Stimulated activated CD4-positive, alpha-beta T cell treated with anti-CD3 and anti-CD28 coated beads, TNF-alpha, amount 100 ng/mL, for 4 hours (primary cell): ENCODE measurements at places on chromosomes 2 and 18.

- DNase-seq = no peak
Observed at GRCh38 chr2:241069821-241070281, 32.2 kb downstream of the MTERF4 start.

DNA sequence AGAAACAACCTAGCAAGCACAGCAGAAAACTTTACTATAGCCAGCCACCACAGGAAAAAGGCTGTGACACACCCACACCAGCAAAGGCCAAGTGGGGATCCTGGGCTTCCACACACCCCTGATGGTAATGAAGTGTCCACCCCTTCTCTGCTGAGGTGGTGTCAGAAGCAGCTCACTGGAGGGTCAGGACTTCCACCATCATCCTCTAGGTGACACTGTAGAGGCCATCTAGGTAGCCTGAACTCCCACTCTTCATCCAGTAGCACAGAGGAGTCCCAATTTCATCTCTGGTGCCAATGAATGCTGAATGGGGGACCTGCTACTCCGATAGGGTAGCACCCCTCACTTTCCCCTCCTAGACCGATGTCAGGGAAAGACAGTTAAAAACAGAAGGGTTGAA lies 1544.4 kb downstream of the LRP1B start:
- no peak for DNase-seq

DNA sequence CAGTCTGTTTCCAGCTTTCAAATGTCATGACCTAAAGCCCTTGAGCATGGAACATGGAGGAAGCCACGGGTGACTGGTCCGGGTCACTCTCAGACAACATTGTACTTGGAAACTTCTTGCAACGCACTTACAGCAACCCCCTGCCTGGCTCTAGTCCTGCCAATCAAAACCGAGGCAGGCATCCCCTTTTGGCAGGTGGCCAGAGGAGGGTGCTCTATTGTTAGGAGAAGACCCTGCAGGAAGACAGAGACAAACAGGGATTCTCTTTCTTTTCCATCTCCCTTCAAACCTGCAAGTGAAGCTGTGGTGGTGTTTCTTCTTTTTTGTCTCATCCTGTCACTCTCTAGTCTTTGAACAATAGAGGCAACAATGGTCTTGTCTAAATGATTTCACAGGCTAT lies 667.2 kb downstream of the ZEB2 start:
- DNase-seq = no peak

DNA sequence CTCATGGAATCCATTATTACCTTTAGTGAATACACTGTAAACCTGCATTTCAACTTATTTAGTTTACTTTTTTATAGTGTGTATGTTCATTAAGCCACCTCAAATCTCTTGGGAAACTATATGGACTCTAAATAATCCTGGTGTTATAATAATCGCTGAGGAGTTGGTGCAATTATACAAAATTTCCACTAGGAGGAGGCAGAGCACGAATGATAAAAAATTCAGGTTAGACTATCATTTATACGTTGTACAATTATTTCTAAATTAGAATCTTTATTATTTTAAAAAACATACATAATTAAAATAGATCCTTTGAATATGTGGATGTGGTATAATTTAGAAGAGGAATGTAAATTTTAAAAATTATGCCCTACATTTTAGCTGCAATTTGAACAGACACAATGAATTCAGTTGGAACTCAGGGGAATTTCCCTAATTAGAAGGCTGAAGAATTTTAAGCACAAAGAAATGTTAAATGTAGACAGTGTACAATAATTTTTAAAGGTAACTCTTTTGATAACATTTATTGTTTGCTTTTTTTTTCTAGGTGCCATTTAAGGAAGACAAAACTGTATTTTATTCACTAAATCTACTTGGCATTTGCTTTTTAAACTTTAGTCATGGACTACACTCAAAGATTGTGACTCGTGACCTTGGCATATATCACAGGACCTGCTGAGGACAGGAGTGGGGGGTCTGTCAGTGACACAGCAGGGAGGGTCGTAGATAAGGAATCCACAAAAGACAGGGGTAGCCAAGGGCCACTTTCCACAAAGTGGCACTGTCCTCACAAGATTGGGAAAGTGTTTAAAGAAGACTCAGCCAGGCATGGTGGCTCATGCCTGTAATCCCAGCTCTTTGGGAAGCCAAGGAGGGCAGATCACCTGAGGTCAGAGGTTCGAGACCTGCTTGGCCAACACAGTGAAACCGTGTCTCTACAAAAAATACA lies 45.5 kb downstream of the RAB12 start:
- DNase-seq = no peak

DNA sequence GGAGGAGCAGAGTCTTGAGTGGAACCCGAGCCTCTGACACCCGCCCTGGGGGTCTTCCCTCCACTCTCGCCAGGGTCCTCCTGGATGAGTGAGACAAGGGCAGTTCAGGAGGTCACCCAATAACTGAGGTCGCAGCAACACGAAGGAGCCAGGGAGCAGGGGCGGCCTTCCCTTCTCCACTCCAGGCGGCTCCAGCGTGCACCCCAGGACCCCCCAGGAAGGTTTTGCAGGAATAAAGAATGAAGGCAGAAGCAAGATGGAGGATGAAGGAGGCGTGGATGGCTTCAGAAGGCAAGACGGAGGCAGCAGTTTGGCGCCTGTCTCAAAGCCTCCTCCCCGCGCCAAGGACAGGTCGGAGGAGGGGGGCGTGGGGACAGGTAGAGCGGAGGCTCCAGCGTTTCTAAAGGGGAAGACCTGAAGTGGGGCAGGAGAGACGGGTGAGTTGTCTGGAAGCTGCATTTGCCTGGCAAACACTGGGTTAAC lies 579 bp upstream of the ITM2C start:
- DNase-seq = no peak

- DNase-seq = no peak
Observed at GRCh38 chr2:174778085-174778981, 14.1 kb upstream of the CHRNA1 start.

DNA sequence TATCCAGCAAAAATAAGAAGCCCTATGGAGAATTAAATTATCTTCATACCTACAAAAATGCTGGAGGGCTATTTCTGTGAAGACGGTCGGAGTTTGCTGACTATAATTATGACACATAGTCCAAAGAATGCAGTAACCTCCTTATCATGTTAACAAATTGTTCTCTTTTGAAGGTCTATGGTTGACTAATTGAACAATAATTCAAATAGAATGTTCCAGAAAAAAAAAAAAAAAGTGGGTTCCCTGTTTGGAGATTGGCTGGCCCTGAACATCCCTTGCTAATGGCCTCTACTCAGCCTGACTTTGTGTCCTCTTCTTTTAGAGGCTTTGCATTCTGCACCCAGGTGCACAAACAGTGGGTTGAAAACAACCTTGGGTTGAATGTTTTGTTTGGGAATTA lies 82.8 kb upstream of the CCBE1 start:
- DNase-seq = no peak

DNA sequence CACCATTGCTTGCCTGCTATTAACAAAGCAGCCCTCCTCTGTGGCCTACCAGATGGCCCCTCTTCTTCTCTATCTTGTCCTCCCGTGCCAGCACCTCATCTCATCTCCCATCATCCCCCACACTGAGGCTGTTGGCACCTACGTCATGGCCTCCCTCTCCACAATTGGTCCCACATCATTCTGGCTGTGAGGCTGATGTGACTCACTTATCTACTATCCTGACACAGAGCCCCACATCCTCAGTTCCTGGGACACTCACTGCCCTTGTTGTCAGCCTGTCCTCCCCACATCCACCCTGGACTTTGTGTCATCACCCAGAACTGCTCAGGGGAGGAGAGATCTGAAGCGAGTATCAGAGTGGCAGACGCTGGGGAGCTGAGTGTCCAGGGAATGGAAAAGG lies 102.9 kb downstream of the MRO start:
- no peak for DNase-seq

DNA sequence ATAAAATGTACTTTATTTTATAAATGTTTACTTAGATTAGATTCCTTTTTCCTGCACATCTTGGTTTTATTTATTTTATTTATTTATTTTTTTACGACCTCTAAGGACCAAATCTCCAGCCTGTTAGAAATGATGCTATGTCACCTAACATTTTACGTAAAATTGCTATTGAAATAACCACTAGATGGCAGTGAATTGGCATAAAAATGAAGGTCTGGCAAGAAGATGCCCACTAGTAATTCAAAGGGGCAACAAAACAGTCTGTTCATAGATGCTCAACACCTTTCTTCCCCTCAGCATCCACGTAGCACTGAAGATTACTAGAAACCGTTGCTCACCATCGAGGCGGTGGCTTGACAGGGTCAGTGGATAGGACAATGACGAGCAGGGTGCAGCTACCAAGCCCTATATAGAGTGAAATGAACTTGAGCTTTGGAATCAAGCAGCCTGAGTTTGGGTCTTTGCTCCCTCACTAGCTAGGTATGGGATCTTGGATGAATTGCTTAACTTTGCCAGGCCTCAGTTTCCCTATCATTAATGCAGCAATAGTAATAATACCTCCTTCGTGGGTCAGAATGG lies 128.7 kb upstream of the L3MBTL4 start:
- DNase-seq = no peak

DNA sequence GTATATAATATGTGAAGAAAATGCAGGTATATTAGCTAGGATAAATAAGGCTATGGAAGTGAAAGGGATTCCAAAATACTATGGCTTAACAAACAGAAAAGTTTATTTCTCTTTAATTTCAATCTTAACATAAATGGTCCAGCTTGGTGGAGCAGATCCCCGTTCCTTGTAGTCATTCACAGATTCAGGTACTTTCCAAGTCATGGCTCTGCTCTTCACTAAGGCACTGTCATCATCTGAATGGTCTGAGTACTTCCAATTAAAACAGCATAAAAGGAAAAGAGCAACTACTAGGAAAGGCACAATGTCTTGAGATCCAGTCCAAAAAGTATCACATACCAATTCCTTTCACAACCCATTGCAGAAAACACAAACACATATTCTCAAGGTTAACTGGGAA lies 63.4 kb downstream of the OLA1 start:
- no peak for DNase-seq

DNA sequence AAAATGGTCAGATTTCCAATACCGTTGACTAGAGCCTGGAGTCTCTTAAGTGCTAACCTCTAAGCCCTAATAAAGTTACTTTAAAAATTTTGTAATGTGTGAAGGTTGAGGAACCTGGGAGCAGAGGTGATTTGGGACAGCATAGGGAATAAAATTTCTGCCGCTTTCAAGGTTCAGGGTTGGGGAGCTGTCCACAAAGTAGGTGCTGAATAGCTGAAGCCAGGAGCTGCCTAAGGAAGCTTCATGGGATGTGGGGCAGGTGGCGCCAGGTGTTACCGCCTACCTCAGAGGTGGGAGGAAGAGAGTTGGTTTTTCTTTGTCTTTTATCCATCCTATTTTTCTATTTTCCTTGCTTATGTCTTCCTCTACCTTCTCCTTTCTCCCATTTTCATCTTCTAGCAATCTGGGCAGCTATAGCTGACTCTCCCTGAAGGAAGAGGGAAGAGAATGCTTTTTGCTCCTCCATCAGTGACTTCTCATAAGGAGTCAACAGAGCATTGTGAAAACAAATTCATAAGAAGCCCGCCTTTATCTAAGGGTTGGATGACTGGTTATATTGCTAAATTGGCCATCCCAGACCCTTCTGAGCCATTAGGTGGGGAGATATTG lies 178.7 kb downstream of the CLIP4 start:
- DNase-seq = no peak
